ENCODE measurements at places on chromosomes 6 and 20.

DNA sequence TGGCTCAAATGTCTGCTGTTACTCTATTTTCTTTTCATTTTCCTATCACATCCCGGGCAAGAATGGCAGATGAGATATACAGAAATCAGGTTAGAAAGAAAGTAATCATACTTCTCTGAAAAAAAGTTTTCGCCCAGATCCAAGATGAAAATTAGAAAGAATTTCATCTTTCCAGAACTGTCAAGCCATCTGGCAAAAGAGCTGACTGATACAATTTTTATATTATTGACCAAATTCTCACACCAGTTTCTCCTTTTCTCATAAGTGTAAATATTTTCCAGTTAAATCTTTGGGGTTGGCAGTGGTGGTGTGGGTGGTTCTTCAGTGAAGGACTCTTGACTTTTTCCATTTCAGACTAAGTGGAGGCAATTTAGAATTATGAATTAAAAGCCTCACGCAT is 371.9 kb downstream of the CD83 start:
- DNase-seq, result no peak

DNA sequence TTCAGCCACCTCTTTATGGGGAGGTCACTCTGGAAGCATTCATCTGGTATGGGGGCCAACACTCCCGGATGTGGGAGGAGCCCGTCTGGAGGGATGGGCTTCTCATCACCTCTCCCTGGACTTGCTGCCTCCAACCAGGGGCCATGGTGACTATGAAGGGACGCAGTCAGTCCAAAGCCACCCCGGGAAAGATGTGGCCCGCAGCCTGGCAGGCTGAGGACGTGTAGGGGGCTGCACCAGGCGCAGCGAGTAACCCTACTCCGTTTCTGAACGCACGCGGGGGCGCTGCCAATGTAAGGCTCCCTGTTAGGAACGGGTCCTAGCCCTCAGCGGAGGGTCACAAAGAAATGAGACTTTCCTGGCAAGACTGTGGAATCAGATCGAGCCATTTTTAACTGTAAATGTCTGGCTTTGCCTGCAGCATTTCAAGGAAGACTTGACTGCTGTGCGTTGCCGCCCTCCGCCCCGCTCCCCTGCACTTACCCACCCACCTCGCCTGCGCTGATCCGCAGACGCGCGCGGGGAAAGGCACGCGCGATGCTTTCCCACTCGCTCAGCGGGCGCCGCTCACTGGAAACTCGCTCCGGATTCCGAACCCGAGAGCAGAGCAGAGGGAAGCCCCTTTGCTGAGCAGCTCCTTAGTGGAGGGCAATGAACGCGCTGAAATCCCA is 55.1 kb downstream of the IL20RA start:
- DNase-seq, result no peak

GRCh38 chr6:39411465-39411864 is 89.0 kb upstream of the KCNK16 start:
- DNase-seq, result no peak

DNA sequence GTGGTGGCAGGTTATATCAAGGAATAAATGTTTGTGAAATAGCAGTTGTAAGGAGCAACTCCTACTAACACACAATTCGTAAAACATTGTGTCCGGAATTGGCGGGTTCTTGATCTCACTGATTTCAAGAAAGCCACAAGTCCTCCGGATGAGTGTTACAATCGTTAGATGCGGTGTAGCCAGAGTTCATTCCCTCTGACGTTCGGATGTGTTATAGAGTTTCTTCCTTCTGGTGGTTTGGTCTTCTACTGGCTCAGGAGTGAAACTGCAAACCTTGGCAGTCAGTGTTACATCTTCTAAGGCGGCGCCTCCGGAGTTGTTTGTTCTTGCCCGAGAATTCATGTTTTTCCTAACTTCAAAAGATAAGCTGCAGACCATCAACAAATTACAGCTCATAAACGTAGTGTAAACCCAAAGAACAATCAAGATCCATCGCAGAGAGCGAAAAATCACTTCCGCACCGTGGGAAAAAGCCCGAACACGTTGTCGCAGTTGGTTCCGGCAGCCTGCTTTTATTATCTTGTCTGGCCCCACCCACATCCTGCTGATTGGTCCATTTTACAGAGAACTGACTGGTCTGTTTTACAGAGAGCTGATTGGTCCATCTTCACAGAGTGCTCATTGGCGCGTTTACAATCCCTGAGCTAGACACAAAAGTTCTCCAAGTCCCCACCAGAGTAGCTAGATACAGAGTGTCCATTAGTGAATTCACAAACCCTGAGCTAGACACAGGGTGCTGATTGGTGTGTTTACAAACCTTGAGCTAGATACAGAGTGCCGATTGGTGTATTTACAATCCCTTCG is 58.2 kb downstream of the TRIM27 start:
- no peak for DNase-seq

DNA sequence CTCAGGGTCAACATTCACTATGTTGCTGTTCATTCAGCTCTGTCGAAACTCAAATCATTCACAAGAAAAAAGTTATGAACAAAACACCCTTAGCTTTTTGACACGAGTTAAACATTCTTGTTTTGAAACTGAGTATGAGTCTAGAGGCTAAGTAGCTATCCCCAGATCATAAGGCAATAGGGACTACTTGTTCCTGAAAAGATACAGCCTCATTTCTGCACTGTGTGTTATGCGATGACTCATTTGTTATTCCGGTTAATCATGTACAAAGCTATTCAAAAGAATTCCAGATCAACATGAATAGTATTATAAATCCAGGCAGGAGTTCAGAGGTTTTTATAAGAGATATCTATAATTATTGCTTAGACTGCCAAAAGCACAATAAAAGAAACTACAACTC is 908.0 kb downstream of the QKI start:
- no peak for DNase-seq

GRCh38 chr6:160247457-160247883 is 11.2 kb downstream of the SLC22A2 start:
- DNase-seq, result no peak

DNA sequence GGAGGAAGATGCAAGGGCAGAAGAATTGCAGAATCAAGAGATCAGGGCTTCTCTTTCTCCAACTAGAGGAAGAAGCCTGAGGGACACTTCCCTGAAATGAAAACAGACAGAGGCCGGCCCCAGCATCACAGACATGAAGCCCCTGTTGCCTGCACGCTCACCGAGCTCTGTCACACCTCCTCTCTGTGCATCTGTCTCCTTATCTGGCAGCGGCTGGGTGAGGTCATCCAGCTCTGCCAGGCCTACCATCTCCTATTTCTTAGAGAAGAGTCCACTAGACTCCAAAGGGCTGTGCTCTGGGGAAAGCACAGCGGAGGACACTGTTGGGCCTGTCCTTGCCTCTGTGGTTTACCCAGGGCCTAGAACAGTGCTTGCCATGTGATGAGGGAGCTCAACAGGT is 71.9 kb upstream of the MLN start:
- DNase-seq, result no peak

DNA sequence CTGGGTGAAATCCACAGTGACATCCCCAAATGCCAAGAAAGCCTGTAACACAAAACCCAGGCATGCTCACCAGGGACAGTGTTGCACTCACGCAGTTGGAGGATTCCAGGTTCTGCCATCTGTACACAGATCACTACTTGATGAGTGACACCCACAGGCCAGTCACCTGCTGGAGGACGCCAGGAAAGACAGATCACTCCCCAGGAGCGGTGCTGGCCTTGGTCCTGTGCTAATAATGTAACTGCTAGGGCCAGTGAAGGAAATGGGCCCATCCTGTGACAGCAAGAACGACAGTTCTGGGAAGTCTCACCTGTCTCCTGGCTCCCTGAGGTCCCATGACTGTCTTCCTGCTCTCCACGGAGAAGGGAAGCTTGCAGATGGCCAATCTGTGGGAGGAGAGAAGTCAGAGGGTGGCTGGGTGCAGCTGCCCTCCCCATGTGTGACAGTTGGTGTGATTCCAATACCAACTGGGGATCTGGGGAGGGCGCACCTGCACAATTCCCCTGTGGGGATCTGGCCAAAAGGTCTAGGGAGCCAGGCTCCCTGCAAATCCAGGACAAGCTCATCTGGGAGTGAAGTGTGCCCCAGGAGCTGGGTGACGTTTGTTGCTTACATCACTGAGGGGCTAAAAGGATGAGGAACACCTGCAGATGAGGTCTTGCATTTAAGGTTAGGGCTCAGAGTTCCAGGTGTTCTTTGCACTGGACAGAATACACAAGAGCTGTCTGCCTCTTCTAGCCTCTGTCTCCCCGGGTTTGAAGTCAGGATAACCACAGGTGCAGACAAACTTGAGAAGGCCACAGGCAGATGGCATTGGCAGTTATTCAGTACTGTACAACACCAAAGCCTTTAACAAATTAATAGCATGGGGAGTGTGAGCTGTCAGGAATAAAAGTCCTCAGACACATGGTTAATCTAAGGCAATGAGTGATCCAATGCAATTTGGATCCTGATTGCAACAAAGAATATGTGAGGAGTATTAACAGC is 10.3 kb downstream of the ZNF337 start:
- DNase-seq, result no peak

GRCh38 chr6:152173957-152174356 is 366.5 kb downstream of the ESR1 start:
- no peak for DNase-seq

- DNase-seq, result no peak
Measured at GRCh38 chr6:38610050-38610625, 29.6 kb downstream of the BTBD9 start.

GRCh38 chr20:59561614-59562277 is 42.6 kb upstream of the PHACTR3 start:
- no peak for DNase-seq

GRCh38 chr20:2914160-2914559 is 40.9 kb downstream of the PTPRA start:
- DNase-seq, result no peak

GRCh38 chr6:145815309-145816274 is 997 bp upstream of the FBXO30 start:
- no peak for DNase-seq

- no peak for DNase-seq
Measured at GRCh38 chr6:69768664-69769063, 28.1 kb downstream of the LMBRD1 start.

- no peak for DNase-seq
Measured at GRCh38 chr6:21102201-21102600, 491.4 kb upstream of the SOX4 start.

- no peak for DNase-seq
Measured at GRCh38 chr6:30364591-30364990, 19.6 kb downstream of the RPP21 start.

DNA sequence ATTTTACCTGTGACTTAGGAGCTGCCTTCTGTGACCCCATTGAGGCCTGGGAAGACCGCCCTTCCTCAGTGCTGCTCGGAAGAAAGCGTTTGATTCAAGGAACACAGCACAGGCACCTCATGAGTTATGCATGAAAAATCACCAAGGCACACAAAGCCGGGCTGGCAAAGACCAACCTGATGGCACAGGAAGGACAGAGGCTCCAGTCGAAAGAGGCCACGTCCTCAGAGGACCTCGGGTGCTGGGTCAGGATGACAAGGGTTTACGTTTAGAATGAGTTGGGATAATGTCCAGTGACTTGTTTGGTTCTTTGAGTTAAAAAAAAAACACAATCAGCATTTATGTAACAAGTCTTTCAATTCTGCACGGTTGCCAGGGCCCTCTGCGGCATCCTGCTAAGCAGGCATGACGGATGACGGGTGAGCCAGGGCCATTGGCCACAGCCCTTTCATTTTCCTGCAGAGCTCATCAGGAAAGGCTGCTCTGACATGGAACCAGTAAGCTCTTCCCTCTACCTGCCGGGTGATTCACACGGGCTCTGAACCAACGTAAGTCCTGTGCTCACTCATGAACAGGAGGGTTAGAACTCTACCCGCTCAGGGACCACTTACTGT is 112.8 kb downstream of the DACT2 start:
- no peak for DNase-seq

- DNase-seq, result no peak
Measured at GRCh38 chr6:25138233-25138933, 140.8 kb upstream of the CARMIL1 start.

GRCh38 chr6:154399097-154399496 is 42.5 kb upstream of the IPCEF1 start:
- DNase-seq, result no peak

DNA sequence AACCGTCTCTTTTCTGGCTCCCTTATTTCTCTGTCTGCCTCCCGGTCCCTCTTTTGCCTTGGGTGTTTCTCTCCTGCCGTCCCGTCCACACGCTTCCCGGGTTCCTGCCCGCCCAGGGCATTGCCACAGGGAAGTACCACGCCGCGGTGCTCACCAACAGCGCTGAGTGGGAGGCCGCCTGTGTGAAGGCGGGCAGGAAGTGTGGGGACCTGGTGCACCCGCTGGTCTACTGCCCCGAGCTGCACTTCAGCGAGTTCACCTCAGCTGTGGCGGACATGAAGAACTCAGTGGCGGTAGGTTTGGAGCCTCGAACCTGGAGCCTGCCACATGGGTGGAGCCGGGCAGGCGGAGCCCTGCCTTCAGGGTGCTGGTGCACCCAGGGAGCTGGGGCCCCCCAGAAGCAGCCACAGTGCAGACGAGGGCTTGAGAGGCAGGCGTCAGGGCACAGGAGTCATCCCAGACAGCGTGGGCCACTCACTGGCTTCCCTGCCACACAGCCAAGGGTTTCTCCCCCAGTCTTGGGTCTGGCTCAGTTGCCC is 21.3 kb downstream of the NPEPL1 start:
- DNase-seq, result no peak

GRCh38 chr6:155418017-155418761 is 37.5 kb downstream of the NOX3 start:
- DNase-seq, result no peak

GRCh38 chr6:144696610-144697368 is 411.7 kb downstream of the UTRN start:
- no peak for DNase-seq

- DNase-seq, result no peak
Measured at GRCh38 chr20:53943522-53944291, 126.7 kb downstream of the BCAS1 start.

DNA sequence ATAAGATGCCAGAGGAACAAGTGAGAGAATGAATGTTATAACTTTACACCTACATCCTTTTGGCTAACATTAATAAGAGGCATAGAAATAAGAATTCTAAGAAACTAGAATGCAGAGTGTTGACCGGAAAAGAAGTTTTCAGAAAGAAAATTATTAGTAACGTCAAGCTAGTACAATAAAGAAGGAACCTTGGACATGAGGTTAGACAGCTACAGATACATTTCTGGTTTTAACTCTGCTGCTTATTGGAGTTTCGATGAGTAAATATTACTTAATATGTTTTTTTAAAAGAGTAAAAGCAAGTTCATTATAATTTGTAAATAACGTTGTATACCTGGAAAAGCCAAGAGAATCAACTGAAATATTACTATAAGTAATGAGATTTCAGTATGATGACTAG is 22.7 kb downstream of the TAB2 start:
- no peak for DNase-seq

Data from NCI-H187 treated with DMSO at 0.1 percent for 48 hours (cell line).